ENCODE measurements at places on chromosomes 3 and 15.
A peak's percentile ranks its signal among the peaks of the same experiment; 100 is the strongest.

DNA sequence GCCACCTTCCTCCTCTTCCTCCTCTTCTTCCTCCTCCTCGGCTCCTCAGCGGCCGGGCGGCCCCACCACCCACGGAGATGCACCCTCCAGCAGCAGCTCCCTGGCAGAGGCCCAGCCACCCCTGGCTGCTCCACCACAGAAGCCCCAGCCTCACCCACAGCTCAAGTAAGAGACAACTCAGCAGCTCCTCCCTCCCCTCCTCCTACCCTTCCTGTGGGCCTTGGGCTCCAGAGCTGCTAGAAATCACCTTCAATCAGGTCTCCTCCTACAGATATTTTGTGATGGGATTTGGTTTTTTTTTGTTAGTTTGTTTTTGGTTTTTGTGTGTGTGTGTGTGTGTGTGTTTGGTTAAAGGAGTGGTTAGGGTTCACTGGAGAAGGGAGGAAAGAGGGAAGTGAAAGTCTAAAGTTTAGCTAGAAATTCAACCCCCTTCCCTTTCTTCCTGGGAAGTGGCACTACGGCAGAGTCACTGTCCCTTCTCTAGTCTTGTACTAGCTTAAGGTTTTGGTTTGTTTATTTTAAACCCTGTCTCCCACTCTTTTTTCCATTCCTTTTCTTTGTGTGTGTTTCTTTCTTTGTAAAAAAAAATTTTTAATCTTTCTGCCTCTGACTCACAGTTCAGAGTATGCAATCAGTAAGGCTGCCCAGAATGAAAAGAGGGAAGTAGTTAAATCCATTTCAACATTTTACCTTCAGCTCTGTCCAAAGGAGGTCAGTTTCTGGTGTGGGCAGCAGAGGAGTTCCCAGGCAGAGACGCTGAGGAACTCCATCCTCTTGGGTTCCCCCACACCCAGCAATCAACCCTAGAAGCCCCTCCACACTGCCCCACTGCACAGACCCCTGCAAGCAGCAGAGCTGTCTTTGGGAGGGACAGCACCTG lies 29.0 kb upstream of the TIMP4 start:
- peak; percentile 91 for DNase-seq

DNA sequence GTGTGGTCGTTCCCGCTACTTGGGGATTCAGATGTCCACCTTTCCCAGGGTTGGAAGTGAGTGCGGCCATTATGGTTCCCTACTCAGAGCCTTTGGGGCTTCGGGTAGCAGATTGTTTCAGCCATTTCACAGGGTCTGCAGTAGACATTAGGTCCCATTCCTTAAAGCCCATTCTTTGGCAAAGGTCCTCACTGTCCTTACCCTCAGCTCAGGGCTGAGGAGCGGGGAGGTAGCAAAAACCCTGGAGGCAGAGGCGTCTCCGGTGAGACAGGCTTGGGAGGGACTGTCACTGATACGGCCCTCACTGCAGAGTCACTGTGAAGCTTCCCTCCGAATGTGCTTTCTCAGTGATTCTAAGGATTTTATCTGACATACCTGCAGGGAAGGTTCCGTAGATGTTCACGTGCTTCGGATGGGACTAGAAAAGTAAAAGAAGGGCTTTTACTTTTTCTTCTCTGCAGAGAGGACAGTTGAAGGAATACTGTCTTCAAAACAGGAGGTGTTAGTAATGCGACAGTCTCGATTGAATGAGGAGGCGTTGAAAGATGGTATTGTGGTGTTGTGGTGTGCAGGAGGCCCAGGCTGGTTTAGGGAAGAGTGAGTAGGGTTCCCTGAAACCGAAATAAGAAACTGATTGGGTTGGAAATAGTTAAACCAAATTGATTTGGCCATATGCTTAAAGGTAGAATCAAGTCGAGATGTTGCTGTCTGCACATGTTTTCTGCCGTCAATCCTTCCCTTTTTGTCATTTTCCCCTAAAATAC lies 630 bp downstream of the ATP6V1A start:
- peak; percentile 81 for DNase-seq

- no peak for DNase-seq
Observed at GRCh38 chr3:115999613-116000012, 376.3 kb downstream of the GAP43 start.

- DNase-seq = peak; percentile 49
Observed at GRCh38 chr3:18424729-18425640, at the start of gene SATB1. SATB1 (minus strand) TSS chr3:18425339; CDS start chr3:18420967, 4,372 bp downstream.

DNA sequence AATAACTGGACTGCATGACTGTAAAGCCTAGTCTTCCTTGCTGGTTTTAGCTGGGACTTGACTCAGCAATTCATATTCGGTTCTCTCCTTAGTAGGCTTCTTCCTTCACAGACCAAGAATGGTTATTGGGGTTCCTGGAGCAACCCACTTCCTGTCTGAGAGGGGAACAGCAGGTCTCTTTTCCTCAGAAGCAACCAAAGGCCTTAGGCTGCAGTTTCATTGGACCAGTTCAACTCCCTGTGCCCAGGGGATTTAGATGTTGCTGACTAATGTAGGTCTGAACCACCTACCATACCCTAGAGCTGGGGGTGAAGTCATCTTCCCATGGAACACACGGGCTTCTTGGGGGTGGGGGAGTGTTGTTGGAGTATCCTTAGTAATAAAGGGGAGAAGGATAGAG lies 84.0 kb upstream of the SKOR1 start:
- DNase-seq = no peak

DNA sequence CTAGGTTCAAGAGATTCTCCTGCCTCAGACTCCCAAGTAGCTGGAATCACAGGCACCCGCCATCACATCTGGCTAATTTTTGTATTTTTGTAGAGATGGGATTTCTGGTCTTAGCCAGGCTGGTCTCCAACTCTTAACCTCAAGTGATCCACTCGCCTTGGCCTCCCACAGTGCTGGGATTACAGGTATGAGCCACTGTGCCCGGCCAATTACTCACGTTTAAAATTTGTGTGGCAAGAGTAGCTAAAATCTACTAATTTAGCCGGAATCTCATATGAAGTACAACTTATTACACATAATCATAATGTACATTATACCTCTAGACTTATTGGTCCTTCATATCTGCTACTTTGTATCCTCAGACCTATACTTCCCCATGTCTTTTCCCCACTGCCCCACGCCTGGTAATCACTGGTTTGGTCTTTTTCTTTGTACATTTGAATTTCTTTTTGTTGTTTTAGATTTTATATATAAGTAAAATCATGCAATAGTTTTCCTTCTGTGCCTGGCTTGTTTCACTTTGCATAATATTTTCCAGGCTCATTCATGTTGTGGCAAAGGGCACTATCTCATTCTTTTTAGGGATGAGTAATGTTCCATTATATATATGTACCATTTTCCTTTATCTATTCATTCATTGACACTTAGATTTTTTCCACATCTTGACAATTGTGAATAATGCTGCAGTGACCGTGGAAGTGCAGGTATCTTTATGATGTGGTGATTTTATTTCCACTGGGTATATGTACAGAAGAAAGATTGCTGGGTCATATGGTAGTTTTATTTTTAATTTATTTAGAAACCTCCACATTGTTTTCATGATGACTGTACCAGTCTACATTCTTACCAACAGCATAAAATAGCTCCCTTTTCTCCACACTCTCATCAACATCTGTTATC lies 605.0 kb upstream of the CBLB start:
- no peak for DNase-seq

DNA sequence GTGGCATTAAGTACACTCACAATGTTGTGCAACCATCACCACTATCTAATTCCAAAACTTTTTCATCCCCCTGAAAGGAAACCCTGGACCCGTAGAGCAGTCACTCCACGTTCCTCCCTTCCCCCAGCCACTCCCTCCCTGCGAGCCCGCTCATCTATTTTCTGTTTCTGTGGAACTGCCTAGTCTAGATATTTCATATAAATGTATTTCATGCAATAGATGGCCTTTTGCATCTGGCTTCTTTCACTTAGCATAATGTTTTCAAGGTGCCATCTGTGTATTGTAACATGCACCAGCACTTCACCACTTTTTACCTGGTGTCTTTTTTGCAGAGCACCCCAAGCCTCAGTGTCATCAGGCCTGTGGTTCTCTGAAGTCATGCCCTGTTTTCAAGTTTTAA lies 10.7 kb downstream of the CGNL1 start:
- DNase-seq = no peak

GRCh38 chr3:65796676-65797075 lies 242.0 kb downstream of the MAGI1 start:
- DNase-seq = no peak

DNA sequence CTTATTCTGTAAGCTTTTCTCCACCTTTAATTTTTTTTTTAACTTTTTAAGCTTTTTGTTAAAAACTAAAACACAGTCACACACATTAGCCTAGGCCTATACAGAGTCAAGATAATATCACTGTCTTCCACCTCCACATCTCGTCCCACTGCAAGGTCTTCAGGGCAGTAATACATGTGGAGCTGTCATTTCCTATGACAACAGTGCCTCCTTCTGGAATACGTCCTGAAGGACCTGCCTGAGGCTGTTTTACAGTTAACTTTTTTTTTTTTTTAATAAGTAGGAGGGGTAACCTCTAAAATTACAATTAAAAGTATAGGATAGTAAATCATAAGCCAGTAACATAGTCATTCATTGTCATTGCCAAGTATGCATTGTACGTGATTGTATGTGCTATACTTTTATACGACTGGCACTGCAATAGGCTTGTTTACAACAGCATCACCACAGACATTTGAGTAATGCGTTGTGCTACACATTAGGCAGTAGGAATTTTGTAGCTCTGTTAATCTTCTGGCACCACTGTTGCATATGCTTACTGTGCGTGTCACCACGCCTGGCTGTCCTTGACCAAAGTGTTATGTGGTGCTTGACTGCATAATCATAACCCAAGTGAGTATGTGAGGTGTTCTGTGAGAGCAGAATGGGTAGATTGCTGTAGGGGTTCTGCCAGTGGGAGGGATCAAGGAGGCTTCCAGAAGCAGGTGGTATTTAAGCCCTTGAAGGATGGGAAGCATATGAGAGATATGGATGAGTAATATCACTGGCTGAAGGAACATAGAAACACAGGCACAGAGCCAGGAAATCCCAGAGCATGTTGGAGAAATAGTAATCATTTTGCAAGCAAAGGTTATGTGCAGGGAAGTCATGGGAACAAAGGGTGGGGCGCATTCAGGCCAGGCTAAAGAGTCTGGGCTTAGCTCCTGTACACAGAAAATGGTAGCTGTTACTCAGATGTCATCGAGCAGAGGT lies 18.3 kb downstream of the FBXO22 start:
- DNase-seq = peak; percentile 38

- DNase-seq = peak; percentile 56
Observed at GRCh38 chr15:33292717-33293307, 18.0 kb upstream of the RYR3 start.

DNA sequence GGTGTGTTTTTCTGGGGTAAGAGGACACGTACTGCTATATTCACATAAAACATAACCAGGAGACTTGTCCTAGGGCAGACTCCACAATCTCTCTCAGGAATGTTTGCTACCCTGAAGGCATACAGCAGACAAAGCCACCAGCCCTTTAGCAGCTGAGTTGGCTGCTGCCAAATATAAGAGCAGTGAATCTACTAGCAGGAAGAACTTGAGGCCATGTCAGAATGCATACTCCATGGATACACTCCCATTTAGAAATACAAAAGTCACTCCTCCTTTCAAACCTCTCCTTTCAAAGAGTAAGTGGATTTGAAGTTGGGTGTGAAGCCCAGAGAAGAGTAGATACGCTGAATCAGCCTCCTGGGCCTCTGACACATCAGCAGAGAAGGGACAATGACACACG lies 94.1 kb downstream of the CADPS start:
- DNase-seq = no peak

GRCh38 chr3:129528589-129529100 lies at the start of gene RHO:
RHO (plus strand) TSS chr3:129528639; CDS start chr3:129528734, 95 bp downstream.
- peak; percentile 50 for DNase-seq

DNA sequence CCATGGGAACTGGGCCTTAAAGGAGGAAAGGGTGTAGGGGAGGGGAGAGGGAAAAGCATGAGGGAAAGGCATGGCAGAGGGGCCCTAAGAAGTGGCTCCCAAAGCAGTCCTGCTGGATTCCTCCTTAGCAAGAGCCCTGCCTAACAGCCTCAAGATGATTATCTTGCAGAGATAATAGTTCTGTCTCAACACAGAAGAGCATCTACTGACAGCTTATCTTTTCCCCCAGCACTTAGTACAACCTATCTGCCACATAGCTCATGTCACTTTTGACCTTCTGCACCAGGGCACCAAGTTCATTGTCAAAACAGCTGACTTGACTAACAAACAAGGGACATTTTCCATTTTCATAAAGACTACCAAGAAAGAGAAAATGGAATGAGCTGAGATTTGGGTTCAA lies 86.3 kb downstream of the ANP32A start:
- no peak for DNase-seq

- no peak for DNase-seq
Observed at GRCh38 chr3:29721789-29722188, 440.9 kb downstream of the RBMS3 start.

- DNase-seq = no peak
Observed at GRCh38 chr15:58307313-58307961, 124.4 kb upstream of the LIPC start.

Data from inflammatory macrophage treated with lipopolysaccharide for 4 hours (primary cell).